ENCODE measurements at places on chromosomes 4 and X.

GRCh38 chr4:153904011-153904410, 115.1 kb upstream of the SFRP2 start:
- DNase-seq = no peak

DNA sequence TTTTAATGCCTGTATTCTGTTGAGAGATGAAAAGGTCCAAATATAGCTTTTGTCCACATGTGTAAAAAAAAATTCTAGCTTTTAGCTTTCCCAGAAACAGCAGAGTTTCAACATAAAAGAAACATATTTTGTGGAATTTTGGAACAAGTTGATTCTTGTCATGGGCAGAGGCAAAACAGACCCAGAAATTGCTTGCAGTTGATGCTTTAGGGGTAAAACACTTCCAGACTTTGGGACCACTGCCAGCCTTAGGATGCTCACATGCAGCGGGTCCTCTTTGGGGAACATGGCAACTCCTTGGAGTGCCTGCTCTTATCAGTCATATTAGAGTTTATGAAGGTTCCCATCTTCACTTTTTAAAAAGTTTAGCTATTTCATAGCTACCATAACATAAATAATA, 30.4 kb downstream of the DCLK2 start:
- DNase-seq = no peak

DNA sequence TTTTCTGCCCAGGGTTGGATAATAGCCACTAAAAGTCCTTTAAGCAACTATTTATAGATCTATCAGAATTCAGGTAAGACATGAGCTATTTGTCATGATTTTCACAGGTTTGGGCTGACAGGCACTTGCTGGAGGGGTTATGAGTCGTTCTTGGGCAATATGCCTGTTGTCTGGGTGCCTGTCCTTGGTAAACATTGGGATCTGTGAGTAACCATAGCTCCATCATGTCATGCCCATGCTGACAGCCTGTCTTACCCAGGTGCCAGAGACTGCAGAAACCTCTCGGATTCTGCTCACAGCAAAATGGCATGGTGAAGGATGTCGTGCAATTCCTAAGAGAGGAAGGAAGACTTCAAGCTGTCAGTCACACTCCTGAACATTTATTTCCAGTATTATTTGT, 116.0 kb upstream of the PUDP start:
- DNase-seq = no peak

GRCh38 chr4:24768604-24769003, 26.8 kb upstream of the SOD3 start:
- DNase-seq = no peak

DNA sequence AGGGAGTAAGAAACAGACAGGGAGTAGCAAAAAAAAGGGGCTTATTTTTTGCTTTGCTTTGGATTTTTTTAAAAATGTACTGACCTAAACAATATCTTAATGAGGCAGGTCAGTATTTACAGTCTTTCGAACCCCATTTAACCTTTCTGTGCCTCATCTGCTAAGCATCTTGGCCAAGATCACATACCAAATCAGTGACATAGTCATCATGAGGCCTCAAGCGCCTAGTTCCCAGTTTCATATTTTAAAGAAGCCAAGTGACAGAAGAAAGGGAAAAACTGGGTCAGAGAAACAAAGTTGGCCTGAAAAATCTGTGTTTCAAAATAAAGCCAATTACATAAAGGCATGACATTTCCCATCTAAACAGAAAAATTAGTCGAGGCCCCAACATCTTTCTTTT, 94.6 kb upstream of the WDR44 start:
- no peak for DNase-seq

GRCh38 chr4:79798047-79798446, 275.0 kb downstream of the ANTXR2 start:
- no peak for DNase-seq

- DNase-seq = no peak
Observed at GRCh38 chr4:155675709-155676429, 9.2 kb downstream of the GUCY1A1 start.

DNA sequence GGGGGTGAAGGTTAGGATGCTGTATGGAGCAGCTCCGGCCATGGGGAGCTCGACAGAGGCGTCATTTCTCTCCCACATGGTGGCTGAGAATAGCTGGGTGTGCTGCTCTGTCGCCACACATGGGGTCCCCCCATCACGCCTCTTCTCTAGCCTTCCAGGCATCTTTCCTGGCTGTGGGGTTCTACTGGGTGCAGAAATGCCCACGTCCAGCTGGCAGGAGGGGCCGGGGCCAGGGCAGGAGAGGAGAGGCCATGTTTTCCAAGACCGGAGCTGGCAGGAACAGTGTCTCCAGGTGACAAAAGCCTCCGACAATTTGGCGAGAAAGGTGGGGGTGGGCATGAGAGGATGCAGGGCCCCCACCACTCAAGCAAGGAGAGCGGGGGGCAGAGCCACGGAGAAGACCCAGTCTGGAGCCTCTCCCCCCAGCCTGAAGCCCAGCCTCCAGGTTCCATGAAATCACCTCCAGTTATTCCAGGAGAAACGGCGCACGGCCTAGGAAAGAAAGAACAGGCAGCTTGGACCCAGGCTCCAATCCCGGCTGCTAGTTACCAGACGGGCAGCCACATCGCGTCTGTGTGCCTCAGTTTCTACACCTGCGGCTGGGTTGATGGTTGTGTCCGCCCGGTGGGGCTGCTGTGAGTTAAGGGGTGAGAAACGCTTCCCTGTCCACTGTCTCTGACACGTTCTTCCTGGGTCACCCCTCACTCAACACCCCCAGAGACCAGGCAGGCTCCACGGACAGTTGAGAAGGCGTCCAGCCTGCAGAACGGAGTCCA, 27.4 kb upstream of the SPON2 start:
- no peak for DNase-seq

DNA sequence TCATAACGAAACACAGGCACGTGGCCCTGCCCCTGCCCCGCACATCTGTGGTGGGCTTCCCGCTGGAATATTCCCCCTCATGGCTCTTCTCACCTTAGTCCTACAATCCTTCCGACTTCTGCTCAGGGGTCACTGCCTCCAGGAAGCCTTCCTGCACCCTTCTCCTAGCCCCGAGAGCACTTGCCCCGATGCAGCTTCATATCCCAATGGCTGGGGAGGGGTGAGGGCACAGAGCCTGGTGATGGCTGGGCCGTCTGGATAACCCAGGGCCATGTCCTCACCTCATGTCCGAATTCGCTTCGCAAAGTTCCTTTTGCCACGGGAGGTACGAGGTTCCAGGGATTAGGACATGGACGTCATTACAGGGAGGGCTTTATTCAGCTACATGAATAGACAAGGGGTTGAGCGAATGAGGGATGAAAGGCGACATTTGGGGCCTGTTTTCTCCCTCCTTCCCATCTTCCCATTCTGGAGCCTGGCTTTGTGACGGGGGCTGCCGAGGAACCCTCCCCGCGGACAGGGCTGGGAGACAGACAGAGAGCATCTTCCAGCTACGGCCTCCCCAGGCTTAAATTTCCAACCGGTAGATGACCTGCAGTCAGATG, 35.5 kb upstream of the HMX1 start:
- DNase-seq = peak; percentile 25

- DNase-seq = no peak
Observed at GRCh38 chr4:88429401-88429800, 27.5 kb upstream of the HERC5 start.
